Ovary (tissue), 10 donors: ENCODE measurements at places on chromosomes 16 and 17.

DNA sequence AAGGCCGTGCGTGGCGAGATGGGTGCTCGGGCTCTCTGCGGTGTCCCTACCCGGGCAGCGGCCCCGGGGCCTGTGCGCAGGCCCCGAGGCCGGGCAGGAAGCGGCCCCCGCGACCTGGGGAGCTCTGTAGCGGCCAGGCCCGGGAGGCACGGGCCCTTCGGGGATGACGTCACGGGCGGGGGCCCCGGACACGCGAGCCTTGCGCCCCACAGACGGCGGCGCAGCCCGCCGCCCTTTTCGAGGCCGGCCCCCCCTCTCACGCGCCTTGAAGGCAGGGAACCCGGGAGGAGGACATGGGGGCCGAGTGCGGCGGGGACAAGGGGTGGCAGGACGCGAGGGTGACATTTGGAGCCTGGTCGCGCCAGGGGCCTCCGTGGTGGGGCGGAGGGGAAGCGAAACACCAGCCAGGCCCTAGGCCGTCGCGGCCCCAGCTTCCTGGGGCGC lies 1.1 kb downstream of the RAI1 start:
- no peak for DNase-seq

DNA sequence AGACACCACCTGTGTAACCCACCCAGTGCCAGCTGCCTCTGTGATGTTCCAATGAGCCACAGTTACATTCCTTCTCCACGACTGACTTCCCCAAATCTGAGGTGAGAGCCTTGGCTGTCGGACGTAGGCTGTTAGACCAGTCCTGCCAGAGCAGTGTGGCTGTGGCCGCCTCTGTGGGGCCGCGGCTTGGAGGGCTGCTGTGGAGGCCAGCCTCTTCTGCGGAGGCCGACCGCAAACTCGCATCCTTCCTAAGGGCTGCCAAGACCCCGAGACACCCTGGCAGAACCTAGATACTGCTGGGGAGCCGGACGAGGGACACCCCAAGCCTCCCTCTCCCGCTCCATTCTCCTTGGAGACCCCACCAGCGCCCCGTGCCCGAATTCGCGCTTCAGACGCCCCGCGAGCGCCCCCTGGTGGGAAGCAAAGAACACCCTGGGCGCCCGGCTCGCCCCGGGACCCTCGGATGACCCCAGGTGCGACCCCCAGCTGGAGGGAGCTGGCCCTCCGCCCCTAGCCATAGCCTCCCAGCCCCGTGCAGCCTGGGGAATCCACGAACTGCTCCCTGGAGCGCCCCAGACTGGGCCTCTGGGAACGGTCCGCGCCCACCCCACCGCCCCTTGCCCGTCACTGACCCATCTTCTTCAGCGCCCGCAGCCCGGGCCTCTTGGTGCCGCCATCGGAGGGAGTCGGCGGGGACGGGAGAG lies 547 bp downstream of the PLCD3 start:
- DNase-seq = peak; percentile 82

GRCh38 chr17:51132964-51133319 lies 12.3 kb upstream of the SPAG9 start:
- DNase-seq = no peak

DNA sequence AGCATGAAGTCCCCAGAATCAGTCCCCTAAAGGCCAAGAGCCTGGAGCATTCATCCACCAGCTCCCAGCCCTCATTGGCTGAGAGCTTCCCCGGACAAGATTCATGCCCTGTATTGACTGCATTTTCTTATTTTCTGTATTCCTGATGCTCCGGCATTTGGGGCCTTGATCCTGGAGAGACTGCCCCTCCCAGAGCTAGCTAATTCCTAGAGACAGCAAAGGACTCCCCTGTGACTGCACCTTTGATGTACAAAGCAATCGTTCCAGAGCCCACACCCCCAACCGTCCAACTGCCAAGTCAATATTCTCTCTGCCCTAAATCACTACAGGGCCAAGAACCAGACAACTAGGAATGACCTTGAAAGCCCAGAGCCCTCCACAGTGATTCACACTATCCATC lies 93.4 kb upstream of the CDH5 start:
- DNase-seq = no peak

DNA sequence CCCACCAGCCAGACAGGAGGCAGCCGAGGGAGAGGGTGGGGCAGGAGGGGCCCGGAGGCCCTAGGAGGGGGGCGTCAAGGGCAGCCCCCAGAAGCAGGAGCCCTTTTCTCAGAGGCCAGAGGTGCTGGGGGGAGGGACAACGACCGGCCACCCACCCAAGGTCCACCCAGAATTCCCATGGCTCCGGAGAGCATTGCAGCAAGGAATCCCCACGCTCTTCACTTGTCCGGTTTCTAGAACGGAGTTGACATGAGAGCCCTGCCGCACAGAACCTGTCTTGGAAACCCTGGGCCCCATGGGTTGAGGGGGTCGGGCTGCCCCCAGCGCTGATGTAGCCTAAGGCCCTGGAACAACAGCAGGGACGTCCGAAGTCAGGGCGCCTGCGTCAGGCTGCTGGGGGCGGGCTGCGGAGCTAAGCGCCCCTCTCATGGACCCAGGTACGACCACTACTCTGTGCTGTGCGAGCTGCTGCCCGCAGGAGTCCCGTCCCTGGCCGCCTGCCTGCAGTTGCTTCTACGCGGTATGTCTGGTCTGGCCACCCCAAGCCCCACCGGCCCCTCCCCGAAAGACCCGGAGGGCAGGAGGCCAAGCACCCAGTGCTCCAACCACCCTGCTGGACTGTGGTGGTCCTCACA lies 11.2 kb downstream of the CYBC1 start:
- DNase-seq = no peak

- DNase-seq = no peak
Observed at GRCh38 chr17:73765824-73766563, 121.7 kb upstream of the SDK2 start.

GRCh38 chr17:77869041-77869599 lies 89.4 kb upstream of the TNRC6C start:
- no peak for DNase-seq

DNA sequence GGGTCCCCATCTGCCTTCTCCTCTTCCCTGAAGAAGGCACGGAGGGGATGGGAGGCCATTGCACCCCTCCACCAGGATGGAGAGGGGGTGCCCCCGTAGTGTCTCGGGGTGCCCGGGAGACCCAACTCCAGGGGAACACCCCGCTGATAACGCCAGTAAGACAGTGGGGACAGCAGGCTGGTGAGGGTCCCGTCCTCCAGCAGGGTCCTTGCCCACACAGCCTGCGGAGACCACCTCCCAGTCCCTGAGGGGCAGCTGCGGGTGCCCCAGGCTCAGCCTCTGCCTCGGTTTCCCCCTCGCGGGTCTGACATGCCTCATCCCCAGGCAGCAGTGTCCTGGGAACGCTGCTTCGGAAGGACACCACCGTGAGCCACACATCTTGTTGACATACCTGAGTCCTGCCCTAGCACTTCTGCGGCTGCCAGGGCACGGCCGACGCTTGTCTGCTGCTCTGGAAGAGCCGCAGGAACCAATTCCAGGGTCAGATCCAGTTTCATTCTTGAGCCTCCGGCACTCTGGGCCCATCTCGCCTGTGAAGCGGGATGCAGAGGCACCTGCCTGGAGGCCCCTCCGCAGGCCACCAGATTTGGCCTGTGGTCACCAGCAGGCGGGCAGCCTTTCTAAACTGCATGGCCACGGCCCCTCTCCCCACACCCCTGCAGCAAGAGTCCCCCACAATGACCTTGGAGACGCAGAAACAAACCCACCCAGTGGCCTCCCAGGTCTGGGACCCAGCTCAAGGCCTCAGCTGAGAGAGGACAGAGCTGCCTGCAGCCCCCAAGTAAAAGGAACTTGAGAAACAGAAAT lies 39.9 kb upstream of the ZC3H18 start:
- no peak for DNase-seq

GRCh38 chr17:883586-883962 lies 96.0 kb downstream of the NXN start:
- no peak for DNase-seq

DNA sequence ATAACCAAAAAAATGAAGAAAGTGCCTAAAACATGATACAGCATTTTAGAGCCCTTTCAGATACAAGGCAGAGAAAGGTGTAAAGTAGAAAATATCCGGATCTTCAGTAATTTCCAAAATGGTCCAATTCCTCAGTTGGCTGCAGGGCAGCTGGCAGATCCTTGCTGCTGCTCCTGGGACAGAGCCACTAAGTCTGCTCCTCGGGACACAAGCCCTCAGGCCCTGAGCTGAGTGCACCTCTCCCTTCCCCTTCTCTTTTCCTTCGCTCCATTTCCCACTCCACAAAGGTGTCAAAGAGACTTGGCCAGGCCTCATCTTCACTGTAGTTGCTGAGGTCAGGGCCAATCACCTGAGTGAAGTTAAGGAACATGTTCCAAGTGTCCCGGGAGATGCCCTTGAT lies 40.5 kb downstream of the DCUN1D3 start:
- DNase-seq = no peak

- DNase-seq = no peak
Observed at GRCh38 chr16:65965628-65966027, 400.9 kb upstream of the CDH5 start.

DNA sequence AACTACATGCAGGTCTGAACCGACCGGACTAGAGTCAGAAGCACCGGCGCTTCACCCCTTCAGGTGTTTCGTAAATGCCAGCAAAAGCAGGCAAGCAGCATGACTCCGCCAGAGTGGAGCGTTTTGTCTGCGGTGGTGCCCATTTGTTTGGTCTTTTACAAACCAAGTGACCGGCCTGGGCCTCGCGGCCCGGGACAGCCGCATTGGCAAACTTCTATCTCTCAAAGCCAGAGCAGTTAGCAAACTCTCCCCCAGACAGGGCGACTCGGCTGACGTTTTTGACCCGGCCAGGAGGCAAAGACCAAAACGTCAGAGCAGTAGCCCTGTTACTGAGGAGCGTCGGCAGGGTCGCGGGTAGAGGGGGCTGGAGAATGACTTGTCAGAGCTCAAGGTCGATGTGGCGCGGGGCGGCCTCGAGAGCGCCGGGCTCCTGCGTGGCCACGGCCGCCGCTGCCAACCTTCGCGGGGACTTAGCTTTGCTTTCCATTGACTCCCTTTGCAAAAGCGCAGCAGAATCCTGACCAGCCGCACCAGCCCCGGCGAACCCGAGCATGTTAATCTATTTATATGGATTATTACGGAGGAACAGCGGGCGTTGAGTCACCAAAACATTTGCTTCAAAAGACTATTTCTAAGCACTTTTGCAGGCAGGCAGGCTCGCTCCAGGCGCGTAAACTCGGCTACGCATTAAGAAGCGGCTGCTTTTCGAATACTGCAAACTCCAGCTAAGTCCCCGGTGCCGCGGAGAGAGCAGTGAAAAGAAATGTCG lies 763 bp upstream of the SOX9 start:
- no peak for DNase-seq

DNA sequence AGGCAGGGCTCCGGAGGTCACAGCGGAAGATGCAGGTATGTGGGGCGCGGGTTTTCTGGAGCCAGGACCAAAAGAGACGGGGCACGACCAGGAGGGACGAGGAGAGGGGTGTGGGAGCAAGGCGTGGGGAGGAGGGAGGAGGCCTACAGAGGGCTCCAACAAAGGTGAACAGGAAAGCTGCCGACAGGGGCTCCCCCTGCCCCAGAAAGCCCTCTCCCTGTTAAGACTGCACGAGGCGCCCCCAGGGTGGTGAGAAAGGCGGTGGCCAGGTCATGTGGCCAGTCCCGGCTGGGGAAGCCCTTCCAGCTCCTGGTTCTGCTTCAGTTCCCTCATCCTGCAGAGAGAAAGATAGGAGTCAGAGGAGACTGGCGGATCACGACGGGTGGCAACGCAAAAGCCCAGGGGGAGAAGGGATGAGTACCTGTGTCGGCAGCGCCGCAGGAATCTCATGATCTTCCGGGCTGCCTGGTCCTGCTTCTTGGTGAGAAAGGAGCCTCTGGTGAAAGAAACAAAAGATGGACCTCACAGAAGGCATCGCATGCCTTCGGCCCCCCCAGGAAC lies 949 bp upstream of the SPAG7 start:
- DNase-seq = no peak

GRCh38 chr16:49524216-49524946 lies 150.8 kb downstream of the C16orf78 start:
- peak; percentile 75 for DNase-seq

DNA sequence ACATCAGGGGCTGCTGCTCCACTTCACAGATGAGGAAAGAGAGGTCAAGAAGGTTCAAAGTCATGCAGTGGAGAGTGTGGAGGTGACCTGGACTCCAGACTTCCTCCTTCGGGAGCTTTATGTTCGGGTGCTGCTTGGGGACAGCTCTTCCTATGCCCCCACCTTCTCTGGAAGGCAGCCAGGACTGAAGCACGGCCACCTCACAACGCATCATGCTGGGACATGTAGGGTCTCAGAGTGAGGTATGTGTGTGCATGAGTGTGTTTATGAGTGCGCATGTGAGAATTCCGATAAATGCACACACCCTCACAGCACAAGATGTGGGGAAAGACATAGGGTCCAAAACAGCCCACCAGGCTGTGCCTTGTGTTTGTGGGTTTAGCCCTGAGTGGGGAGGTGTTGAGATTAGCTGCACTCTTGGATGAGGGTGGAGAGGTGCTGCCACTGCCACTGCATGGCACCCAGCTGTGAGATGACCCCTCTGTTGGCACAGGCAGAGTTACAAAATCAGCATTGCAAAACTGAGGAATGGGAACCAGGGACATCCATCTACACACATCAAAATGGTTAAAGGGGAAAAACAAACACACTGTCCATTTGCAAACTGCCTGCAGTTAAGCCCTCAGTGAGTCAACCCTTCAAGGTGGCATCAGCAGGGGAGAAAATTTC lies 367.4 kb downstream of the SEC14L1 start:
- no peak for DNase-seq

DNA sequence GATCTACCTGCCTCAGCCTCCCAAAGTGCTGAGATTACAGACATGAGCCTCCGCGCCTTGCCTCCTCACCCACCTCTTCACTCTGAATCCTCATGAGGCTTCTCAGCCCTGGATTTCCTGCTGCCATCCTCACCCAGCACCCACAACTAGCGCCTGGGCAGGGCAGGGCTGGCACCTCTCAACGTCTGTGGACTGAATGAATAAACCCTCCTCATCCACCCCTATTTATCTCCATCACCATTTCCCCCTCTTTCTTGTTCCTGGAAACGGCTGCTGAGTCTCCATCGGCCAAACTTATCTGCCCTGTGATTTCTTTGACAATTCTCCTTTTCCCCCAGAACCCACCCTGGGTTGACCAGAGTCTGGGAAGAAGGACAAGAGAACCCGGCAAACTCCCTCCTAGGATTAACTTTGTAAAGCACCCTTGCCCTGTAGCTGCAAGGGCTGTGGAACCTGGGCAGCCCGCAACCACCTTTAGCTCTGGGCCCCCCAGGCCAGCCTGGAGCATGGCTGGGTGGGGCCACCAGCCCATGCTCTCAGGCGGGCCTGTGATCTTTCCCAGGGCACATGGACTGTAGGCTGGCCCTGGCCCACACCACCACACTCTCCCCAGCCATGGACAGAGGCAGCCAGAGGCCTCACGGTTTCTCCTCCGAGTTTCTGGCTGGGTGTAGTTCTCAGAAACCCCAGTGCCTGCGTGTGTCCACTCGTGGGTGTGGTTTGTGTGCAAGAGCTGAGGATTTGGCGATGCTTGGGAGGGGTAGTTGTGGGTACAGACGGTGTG lies 2.4 kb downstream of the SPN start:
- DNase-seq = no peak

- DNase-seq = no peak
Observed at GRCh38 chr16:86968866-86969265, 348.3 kb downstream of the C16orf95 start.
